Eye (tissue), 1 donor: ENCODE measurements at places on chromosomes 13 and 19.

DNA sequence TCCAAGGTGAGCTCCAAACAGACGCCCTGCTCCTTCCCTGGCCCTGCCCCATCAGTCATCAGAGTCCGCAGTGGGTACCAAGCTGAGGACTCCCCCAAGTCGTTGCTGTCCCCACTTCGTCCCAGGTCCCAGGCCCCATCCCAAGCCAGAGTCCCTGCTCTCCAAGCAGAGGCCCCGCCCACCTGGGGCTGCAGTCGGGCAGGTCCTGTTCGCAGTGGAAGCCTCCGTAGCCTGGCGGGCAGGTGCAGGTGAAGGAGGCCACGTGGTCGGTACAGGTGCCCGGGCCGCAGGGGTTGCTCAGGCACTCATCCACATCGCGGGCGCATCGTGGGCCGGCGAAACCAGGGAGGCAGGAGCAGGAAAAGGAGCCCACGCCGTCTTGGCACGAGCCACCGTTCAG is 19.4 kb downstream of the NOTCH3 start:
- no peak for DNase-seq

DNA sequence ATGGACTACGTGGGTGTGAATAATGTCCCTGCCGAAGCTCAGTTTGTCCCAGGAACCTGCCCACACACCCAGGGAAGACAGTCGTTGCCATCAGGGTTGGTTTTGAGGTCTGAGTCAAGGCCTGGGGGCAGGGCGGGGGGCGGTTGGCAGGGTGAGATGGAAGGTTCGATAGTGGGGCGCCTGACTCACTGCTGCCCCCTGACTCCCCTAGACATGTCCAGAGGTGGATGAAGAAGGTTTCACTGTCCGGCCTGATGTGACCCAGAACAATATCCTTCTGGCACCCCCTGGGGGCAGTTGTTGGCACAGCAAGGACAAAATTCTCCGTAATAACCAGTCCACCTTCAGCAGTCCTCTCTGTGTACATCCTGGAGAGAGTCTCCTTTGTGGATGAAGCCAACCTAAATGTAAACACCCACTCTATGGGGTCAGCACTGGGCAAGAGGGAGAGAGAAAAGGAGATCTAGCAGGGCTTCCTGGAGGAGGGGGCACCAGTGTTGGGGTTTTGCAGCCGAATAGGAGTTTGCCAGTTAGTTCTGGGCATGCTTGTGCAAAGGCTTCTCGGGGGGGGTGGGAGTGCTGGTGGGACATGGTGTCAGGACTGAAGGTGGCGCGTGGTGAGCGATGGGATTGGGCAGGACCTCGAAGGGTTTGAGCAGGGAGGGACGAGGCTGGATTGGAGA is 19.6 kb upstream of the B3GNT3 start:
- peak; percentile 20 for DNase-seq

DNA sequence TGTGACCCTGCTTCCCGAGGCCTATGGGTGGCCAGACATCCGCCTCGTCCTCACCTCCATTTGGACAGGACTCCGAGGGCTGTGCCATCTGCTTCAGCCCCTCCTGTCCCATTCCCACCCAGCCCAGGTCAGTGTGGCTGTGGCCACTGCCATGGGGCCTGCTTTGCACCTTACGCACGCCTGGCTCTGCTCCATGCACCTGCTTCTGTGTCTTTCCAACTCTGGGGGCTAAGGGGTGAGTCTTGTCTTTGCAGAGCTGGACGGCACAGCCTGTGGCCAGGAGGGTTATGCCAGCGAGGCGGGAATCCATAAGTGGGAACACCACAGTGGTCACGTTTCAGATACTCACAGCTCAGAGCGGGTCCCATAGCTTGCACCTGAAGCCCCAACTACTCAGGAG is 5.2 kb upstream of the ZNF554 start:
- DNase-seq = no peak

DNA sequence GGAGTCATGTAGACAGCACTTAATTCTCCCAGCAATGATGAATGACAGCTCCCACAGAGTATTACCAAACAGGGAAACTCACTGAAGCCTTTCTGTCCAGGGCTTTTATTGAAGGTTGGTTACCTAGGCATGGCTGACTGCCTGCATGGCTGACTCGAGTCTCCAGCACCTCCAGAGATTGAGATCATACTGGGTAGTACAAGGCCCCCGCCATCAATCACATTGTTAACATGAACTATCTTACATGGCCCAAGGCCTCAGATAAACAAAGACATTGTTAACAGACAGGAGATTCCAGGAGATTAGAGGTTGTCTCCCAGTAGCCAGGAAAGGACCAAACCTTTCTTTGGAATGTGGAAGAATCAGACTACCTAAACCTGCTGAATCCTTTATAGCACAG is 128.3 kb upstream of the LSM14A start:
- no peak for DNase-seq

- DNase-seq = no peak
Measured at GRCh38 chr13:33152389-33152788, 133.2 kb downstream of the STARD13 start.

GRCh38 chr19:7841751-7842660 is 12.0 kb downstream of the EVI5L start:
- DNase-seq = no peak

DNA sequence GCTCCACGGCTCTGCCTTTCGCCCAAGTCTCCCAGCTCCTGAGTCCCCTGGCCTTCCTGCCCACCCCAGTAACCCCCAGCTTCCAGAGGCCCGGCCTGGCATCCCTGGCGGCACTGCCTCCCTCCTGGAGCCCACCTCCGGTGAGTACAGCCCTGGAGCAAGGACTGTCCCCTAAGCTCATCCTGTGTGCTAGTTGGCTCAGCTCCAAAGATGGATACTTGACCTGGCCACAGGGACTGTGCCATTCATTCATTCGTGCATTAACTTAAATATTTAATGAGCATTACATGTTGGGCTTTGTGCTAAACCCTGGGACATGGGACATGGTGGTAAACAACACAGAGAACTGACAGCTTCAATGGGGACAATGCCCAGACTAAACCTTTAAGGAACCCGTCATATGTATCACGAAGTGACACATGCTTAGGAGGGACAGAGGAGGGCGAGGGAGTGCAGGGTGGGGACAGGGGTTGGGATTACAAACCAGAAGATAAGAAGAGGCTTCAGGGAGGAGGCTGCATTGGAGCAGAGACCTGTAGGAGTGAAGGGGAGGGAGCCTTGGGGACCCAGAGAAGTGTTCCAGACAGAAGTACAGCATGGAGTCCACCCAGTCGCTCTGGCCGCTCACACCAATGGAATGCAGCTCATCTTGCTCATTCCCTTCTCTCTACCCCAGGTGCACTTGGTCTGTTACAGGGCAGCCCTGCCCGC is 6.9 kb upstream of the OVOL3 start:
- no peak for DNase-seq

DNA sequence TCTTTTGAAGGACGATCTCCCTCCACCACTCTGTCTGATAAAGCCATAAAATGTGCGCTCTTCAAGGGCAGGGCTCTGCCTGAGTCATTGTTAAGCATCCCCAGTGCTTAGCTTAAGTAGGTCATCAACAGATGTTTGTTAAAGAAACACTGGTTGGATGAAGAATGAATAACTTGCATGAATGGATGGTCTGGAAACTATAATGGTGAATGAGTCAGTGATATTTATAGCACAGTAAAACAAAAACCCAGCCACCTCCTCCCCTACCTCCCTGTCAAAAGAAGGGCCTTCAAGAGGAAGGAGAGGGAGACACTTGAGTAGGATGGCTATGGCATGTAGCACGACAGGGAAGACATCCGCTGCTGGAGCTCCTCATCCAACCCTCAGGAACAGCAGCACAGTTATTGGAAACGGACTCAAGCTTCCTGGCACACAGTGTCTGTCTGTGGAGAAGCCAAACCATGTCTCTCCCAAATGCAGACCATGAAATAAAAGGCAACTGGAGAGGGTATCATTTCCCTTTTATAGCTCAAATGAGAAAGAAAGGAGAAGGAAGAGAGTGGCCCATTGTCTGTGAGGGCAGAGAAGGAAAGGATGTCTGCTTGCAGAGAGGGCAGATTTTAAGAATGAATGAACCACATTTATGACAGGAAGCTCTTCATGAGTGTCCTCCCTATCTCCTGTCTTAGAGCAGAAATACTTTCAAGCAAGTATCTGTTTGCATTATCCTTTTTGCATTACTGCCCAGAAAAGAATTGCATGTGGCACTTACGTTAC is 183.5 kb upstream of the UBL3 start:
- no peak for DNase-seq
